ENCODE measurements at places on chromosomes 13 and 19. TPM values are rescaled to one million over a fixed set of nuclear protein-coding genes. Genes with fewer than 3 reads are reported as not detected.

Gene TMEM221
- not detected for total RNA-seq

Gene C13orf46
- 0.21 TPM for total RNA-seq

Gene AP2S1
- 79.3 TPM for total RNA-seq

DNA sequence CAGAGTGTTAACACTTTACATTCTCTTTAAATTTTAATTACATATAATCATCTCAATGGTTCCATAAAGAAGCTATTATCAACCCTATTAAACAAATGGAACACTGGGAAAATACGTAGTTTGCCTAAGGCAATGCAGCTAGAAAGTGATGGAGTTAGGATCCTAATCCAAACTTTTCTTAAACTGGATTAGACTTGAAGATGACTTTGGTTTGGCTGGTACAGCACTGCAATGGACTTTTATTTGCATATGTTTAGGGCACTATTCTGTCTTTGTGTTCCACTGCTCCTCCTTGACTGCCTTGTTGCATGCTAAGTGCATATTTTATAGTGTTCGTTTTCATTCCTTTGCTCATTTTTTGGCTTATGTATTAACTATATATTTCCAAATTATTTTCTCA is 133.5 kb upstream of the UFM1 start:
- DNase-seq, result no peak

DNA sequence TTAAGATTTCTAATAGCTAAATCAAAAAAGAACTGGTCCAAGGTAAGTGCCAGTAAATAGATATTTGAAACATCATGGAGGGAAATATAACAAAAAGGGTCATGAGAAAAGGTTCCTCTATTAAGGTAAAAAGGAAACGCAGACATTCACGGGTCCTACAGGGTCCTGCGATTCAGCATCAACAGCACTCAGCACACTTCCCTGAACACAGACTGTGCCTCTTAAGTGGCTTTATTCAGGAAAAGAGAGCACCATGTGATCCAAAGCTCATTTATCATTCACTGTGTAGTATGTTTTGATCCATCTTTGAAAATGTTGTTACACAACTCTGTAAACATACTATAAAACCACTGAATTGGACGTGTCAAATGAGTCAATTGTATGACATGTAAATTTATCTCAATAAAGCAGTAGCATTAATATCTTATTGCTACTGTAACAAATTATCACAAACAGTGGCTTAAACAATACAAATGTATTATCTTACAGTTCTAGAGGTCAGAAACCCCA is 33.7 kb downstream of the CRYL1 start:
- DNase-seq, result no peak

GRCh38 chr19:13066226-13066625 is 36.4 kb downstream of the LYL1 start:
- DNase-seq, result no peak

DNA sequence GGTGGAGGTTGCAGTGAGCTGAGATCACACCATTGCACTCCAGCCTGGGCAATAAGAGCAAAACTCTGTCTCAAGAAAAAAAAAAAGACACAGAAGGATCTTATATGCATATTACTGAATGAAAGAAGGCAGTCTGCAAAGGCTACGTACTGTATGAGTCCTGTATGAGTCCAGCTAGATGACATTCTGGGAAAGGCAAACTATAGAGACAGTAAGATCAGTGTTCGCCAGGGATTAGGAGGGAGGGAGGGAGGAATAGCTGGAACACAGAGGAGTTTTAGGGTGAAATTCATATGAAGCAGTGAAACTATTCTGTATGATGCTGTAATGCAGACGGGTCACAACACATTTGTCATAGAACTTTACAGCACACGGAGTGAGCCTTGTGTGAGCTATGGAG is 165.9 kb upstream of the RNF113B start:
- DNase-seq, result no peak

- no peak for DNase-seq
Measured at GRCh38 chr13:81846771-81847170, 1505.8 kb upstream of the SPRY2 start.

Data from OCI-LY7 (cell line).